Kidney epithelial cell (primary cell): ENCODE measurements at places on chromosomes 5 and 9. TPM values are rescaled to one million over a fixed set of nuclear protein-coding genes. Genes with fewer than 3 reads are reported as not detected.

GRCh38 chr9:116027096-116027495 lies 126.5 kb upstream of the PAPPA start:
- no peak for DNase-seq

DNA sequence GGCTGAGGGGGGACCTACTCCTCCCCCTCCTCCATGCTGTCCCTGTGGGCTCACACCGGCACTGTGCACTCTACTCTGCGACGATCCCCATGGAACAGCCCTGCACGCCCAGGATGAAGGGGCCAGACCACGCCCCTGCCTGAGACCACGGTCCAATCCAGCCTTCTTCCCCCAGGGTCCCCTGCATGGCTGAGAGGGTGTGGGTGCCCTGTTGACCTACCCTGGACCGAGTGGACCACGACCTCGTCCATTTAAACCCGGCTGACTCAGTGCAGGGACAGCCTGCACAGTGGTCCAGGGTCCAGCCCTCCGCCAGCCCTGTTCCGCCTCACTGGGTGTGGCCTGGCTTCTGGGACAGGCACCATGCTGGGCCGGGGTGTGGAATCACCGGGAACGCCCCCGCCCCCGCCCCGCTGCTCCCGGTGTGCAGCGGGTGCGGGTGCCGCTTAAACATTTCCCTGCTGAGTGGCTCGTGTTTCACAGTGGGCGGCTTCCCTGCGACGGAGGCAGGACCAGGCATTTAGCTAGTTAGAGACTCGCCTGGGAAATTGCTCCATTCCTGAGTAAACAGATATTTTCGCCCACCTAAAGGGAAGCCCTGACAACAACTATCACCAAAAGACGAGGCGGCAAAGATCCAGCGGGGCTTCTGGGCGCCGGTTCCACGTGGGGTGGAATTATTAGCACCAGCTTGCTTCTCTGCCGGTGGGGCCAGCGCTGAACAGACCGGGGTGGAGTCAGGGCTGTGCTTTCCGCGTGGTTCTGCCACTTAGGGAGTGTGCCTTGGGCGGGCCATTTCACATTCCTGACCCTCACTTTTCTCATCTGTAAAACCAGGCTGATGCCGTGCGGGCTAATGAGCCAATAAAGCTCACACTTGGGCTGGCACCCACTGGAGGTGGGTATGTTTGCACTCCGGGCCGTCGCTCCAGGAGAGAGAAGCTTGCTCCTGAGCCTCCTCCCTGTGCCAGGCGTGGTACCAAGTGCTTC lies 22.6 kb downstream of the DBH start:
- DNase-seq = no peak

- no peak for DNase-seq
Observed at GRCh38 chr9:18368206-18368605, 105.7 kb upstream of the ADAMTSL1 start.

GRCh38 chr5:112737070-112737462 lies 619 bp upstream of the APC start:
- no peak for DNase-seq

DNA sequence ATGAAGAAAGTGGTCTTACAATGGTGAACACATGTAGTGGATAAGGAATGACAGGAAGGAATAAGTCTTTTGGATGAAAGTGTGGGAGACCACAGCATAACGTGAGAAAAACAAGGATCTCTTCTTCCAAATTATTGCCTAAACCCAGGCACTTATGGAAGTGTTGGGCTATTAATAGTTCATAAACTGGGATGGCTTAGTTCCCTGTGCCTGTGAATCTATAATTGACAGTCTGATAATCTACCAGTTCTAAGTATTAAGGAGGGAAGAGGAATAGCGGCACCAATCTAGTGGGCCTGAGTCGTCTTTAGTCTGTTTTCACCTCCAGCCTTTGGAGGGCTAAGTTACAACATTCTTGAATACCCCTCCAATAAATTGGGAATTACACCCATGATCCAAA lies 39.2 kb upstream of the LRRTM2 start:
- DNase-seq = no peak

DNA sequence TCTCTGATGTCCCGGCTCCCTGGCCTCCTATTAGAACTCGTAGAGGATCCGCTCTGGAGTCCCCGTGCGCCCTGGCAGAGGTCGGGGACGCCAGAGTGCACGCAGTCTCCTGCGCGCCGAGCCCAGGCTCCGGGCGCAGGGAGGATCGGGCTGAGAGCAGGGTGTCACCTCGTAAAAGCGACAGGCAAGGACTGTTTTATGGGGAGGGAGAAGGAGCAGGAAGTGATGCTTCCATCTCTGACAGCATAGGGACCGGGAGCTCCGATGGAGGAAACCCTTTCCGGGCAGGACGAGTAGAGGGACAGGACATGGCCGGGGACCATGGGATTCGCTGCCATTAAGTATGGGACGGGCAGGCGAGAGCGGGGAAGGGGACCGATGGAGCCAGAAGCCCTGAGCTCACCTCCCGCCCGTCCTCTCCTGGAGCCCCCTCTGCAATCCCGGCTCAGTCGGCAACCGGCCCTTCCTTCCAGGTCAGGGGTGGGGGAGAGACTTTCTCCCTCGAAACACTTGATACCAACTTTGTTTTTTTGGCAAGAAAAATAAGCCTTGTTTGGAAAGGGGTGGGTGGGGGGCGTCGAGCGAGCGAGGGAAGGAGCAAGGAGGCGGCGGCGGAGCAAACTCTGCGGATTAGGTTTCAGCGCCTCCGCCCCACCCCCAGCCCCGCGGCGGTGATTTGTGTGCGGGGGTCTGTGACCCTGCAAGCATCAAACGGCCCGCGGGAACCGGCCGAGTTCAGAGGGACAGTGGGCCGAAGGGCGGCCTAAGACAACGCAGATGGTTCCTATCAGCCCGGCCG lies 12.6 kb downstream of the LMX1B start:
- no peak for DNase-seq

- no peak for DNase-seq
Observed at GRCh38 chr9:14585730-14586473, 107.3 kb downstream of the ZDHHC21 start.

- DNase-seq = no peak
Observed at GRCh38 chr9:124797343-124798103, 20.6 kb downstream of the OLFML2A start.

DNA sequence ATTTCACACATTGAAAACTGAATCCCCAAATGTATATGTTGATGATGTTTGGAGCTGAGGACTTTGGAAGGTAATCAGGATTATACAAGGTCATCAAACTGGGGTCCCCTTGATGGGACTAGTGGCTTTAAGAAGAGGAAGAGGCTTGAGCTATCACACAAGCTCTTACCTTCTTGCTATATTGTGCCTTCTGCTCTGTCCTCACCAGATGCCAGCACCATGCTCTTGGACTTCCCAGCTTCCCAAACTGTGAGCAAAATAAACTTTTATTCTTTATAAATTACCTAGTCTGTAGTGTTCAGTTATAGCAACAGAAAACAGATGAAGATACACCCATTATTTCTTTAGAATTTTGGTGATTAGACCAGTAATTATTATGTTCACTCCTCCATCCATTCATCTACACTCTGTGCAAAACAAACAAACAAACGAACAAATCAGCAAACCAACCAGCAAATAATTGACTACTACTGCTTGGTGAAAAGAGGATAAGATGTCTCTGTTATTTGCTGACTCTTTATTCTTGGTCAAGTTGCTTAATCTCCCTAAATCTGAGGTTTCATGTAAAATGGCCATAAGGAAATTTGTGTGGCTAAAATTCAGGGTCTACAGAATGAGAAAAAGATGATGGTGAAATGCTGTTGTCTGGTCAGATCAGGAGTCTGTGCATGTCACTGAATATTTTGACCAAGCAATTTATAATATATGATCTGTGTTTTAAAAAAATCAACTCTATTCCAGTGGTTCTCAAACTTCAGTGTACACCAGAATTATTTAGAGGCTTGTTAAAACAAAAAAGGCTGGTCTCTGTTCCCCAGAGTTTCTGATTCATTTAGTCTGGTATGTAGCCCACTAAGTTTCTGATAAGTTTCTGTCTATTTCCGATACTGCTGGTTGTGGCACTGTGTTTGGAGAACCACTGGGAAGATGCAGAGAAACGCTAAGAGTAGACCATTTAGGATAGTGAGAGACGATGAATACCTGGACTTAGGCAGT lies 854.1 kb downstream of the MAT2B start:
- no peak for DNase-seq

- no peak for DNase-seq
Observed at GRCh38 chr9:37148181-37148580, 27.8 kb downstream of the ZCCHC7 start.

- no peak for DNase-seq
Observed at GRCh38 chr5:125890511-125890931, 532.7 kb upstream of the GRAMD2B start.

DNA sequence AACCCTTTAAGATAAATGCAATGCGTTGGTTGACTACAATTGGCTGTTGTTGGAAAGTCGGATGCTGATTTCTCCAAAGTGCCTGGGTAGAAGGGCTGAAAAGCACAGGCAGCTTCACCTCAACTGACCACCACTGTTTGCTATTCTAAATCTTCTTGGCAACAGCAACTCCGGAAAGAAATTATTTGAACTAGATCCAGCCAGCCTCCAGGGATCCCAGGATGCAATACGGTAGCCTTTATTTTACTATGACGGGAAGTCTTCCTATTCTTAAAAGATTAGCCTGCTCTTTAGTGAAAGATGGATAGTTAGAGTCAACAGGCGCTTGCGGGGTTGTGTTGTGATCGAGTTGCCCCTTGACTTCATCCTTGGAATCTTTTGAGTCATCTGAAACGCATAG lies 78.6 kb upstream of the KLF9 start:
- no peak for DNase-seq

DNA sequence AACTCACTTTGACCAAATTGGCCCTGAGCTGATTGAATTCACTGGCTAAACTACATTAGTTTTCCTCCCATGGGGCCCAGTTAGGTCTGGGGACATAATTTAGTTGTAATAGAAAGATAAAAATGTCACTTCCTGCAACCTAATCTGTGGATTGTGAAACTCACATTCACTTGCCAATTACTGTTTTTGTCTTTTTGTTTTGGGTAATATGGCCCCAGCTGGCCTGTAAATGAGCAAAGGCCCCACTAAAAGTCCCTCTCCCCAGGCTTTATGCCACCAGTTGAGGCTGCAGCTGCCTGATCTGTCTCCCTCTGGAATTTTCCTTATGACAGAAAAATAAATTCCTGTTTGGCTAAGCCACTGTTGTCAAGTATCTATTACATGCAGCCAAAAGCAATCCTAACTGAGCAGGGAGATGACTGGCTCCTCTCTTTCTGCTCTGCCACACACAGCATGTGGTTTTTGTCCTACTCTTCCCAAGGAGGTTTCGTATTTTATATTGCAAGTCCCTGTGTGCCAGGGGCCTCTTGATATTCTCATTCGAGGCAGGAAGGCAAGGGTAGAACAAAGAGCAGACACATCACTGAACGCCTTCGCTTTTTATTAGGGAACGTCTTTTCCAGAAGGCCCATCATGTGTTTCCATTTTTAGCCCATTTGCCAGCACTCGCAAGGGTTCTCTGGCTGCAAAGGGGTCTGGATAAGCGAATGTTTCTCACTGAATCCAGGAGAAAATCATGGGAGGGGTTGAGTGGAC lies 24.1 kb upstream of the SLC25A48 start:
- DNase-seq = no peak

DNA sequence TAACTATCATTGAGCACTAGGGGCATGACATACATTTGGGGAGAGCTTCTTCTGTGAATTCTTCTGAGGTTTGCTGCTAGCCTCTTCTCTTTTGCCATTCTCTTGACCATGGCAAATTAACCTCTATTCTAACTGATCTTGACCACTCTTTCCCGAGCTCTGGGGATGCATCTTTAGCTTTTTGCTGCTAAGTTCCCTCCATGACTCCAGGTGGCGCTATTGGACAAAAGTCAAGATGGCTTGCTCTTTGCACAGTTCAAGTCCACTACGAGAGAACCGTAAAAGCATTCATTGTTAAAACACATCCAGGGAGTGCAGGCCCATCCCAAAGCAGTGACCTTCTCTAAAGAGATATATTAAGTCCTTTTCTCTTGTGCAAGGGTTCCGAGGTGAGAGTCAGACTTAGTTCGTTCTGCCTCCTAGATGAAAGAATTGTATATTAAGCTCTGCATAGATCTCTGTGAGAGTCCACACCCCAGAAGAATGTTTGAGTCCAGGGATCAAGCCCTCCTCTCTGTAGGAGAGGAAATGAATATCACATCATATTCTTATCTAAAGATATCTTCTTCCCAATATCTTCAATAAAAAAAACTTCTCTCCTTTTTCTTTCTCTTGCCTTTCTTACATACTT lies 1152.9 kb upstream of the CDH6 start:
- DNase-seq = peak; percentile 12

The TAF11L7 gene
- total RNA-seq = not detected in 2 replicates

The GRXCR2 gene
- total RNA-seq = not detected in 2 replicates

The PCDHA9 gene
- total RNA-seq = under 0.01 TPM in 2 replicates

The PAPPA gene
- total RNA-seq = 15.4 and 15.5 TPM in 2 replicates

The SMIM33 gene
- not detected in 2 replicates for total RNA-seq

The ZDHHC11 gene
- 0.68 and 1.3 TPM in 2 replicates for total RNA-seq

The ADAMTS12 gene
- 3.4 and 4.1 TPM in 2 replicates for total RNA-seq
